Stimulated activated naive B cell treated with anti-CD40 and anti-IgM and Interleukin-4, amounts not matched to agents 10 μg/mL and 1 μg/mL and 100 μg/mL, for 72 hours (primary cell): ENCODE measurements at places on chromosomes 3 and 15.

DNA sequence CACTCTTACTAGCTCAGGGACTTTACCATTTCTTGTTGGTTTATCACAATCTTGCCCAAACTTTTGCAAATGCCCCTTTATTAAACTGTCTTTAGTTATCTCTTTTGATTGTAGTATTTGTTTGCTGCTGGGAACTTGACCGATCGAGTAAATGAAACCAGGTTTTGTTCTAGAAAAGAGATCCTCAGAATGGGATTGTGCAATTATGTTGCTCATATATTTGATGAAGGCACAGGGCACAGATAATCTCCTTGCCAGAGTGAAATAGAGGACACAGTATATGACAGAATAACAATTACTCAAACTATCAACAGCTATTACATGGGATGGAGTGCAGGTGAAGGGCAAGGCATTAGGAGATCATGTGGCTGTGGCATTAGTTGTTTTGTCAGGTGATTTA, 216.6 kb upstream of the RASGRP1 start:
- no peak overlapping the region for H3K27ac ChIP-seq
- H3K4me3 ChIP-seq = no peak overlapping the region
- peaks cover 26% of the 10 kb centered on the region for H3K27me3 ChIP-seq
- DNase-seq = no peak
- no peaks in the 10 kb centered on the region for H3K4me1 ChIP-seq

DNA sequence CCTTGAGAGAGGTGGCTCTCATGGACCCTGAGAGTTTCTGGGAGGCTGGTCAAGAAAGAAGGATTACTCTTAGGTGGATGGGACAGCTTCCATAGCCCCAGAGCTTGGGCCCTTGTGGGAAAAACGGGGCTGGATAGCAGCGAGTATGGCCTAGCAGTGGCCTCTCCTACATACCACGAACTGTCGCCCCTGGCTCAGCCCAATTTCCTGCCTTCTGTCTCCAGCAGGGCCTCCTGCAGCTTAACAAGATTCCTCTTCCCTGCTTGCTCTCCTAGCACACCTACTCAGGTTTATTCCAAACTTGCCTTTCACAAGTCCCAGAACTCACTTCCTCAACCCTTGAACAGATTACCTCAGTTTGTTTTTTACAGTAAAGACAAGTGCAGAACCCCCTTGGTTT, 139.7 kb upstream of the TPM1 start:
- no peaks in the 10 kb centered on the region for H3K4me1 ChIP-seq
- H3K36me3 ChIP-seq = no peaks in the 10 kb centered on the region
- no peak overlapping the region for H3K4me3 ChIP-seq
- no peak overlapping the region for H3K27ac ChIP-seq
- no peak for DNase-seq
- H3K27me3 ChIP-seq = no peaks in the 10 kb centered on the region

DNA sequence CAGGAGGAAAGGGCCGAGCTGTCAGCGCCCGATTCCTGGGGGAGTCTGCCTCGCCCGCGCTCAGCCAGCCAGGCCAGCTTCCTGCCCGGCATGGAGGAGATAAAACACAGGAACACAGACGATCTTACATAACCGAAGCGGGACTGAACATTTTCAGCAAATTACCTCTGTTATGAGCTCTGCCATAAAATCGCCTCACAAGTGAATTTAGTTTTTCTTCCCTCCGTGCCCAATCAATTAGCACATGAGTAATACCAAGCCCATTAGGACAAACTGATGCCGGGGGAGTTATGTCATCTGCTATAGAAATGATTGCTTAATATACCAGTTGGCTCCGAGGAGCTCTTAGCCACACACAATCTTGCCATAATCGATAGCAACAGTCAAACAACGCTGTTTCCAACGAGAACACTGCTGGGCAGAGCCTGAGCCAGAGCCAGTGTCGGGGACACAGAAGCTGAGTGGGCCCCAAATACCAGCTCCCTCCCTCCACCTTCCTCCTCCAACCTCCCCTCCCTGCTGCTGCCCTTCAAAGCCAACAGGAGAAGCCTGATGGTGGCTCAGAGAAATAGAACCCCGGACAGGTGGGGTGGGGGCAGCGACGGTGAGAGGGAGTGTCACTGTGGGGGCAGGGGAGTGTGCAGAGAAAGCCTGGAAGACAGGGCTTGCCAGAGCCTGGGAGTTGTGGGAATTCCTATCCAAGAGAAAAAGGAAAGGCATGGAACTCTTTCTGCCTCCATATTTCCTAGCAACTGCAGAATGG, 279.4 kb upstream of the TLE3 start:
- no peak for DNase-seq
- H3K27ac ChIP-seq = no peak overlapping the region
- H3K4me3 ChIP-seq = no peak overlapping the region
- H3K4me1 ChIP-seq = peaks cover 5% of the 10 kb centered on the region
- H3K36me3 ChIP-seq = no peaks in the 10 kb centered on the region
- peaks cover 40% of the 10 kb centered on the region for H3K27me3 ChIP-seq

DNA sequence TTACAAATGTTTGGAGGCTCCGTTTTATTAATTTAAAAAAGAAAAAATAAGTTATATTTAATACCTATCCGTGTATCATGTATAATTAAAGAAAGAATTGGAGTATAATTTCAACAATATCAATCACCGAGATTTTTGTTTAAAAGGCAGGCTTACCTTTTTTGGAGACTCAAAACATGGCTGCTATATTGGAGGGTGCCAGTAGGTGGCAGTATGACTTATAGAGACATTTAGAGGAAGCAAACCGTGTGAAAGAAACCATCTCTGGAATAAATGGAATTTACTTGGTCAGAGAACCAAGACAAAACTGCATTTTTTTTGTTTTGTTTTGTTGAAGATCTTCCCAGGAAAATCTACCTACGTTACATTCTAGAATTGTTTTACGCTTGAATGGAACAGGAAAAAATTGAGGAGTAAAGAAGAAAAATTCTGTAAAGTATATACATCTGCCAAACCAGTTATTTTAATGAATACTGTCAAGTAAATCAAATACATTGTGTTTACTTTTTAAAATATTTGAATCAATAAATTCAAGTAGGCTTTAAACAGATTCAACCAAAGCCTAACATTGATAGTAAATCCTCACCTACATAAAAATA, 802.6 kb upstream of the ALCAM start:
- H3K4me3 ChIP-seq = no peak overlapping the region
- no peaks in the 10 kb centered on the region for H3K27me3 ChIP-seq
- no peak overlapping the region for H3K27ac ChIP-seq

DNA sequence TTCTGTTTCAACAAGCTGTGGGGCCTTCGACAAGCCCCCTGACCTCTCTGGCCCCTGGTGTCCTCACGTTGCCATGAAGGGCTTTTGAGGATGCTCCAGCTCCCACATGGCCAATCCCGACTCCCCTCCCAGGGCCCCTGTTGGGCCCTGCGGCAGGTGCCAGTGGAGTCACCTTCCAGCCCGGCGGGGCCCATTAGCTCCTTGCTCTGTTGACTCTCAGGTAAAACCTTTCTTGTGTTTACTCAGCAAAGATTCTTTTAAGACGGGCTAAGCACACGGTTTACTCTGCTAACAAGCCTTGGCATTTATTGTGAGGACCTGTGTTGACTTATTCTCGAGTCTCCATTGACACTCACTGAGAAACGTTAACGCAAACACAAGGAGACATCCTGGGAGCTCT, 15.0 kb downstream of the RPLP1 start:
- no peak for DNase-seq
- H3K27me3 ChIP-seq = no peaks in the 10 kb centered on the region
- H3K4me1 ChIP-seq = peaks cover 4% of the 10 kb centered on the region
- H3K36me3 ChIP-seq = no peaks in the 10 kb centered on the region
- no peak overlapping the region for H3K4me3 ChIP-seq

DNA sequence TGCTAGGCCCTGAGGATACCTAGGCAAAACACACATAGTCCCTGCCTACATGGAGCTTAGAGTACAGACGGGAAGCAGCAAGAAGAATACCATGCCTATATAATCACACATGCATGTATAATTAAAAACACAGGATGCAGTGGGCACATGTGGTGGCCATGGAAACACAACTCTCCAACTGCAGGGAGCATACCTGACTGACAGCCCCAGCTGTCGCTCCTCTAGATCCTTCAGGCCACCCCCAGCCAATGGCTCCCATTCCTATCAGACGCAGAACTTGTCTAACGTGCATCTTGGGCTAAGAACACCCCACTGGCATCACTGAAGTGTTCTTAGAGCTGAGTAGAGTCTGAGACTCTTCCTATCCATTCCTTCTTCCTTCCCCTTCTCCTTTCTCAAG, 125.5 kb upstream of the FRMD4B start:
- no peaks in the 10 kb centered on the region for H3K27me3 ChIP-seq
- no peaks in the 10 kb centered on the region for H3K36me3 ChIP-seq
- no peak overlapping the region for H3K27ac ChIP-seq

GRCh38 chr15:62625429-62626033, 417.0 kb upstream of the TPM1 start:
- no peaks in the 10 kb centered on the region for H3K36me3 ChIP-seq
- H3K4me1 ChIP-seq = peaks cover 5% of the 10 kb centered on the region
- DNase-seq = no peak
- H3K27ac ChIP-seq = no peak overlapping the region

- H3K4me3 ChIP-seq = no peak overlapping the region
- H3K36me3 ChIP-seq = no peaks in the 10 kb centered on the region
- DNase-seq = no peak
- H3K4me1 ChIP-seq = peaks cover 7% of the 10 kb centered on the region
These were observed 217.9 kb downstream of the TBC1D2B start for GRCh38 chr15:77859491-77860060.

GRCh38 chr15:93983526-93983925, 247.8 kb upstream of the MCTP2 start:
- no peak overlapping the region for H3K27ac ChIP-seq
- no peaks in the 10 kb centered on the region for H3K36me3 ChIP-seq
- no peaks in the 10 kb centered on the region for H3K4me1 ChIP-seq
- peaks cover 20% of the 10 kb centered on the region for H3K27me3 ChIP-seq
- DNase-seq = no peak

GRCh38 chr3:128996726-128997125, 2.9 kb upstream of the CFAP92 start:
- peaks cover 50% of the 10 kb centered on the region for H3K4me1 ChIP-seq
- H3K27ac ChIP-seq = no peak overlapping the region
- H3K4me3 ChIP-seq = no peak overlapping the region
- H3K36me3 ChIP-seq = no peaks in the 10 kb centered on the region
- DNase-seq = no peak
- peaks cover 24% of the 10 kb centered on the region for H3K27me3 ChIP-seq

DNA sequence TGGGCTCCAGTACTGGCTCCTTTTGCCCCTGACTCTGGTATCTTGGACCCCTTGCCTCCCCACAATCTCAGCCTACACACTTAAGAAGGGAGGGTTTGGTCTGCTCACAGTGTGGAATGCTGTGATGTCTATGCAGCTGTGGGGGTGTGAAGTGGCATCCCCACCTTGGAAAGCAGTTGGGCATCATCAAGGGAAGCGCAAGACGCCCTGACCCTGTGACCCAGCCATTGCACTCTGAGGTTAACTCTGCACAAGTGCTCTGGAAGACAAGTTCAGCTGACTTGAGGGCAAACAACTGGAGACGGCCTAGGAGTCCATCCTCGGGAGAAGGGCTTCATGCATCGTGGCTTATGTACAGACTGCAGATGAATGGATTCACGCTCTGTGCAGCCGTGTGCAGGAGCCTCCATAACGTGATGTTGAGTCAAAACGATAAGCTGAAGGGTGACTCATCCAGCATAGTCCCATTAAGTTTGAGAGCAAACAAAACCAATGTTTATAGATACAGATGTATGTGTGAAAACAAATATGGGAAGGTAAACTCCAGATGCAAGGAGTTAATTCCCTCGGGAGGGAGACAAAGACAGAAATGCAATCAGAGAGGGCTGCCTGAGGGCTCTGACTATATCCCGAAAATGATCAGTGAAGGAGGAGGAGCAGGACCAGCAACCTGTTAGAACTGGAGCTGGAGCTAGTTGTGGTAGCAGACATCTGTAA, 86.8 kb downstream of the LSM3 start:
- no peak overlapping the region for H3K4me3 ChIP-seq
- no peak for DNase-seq
- H3K27ac ChIP-seq = no peak overlapping the region
- peaks cover 54% of the 10 kb centered on the region for H3K27me3 ChIP-seq

DNA sequence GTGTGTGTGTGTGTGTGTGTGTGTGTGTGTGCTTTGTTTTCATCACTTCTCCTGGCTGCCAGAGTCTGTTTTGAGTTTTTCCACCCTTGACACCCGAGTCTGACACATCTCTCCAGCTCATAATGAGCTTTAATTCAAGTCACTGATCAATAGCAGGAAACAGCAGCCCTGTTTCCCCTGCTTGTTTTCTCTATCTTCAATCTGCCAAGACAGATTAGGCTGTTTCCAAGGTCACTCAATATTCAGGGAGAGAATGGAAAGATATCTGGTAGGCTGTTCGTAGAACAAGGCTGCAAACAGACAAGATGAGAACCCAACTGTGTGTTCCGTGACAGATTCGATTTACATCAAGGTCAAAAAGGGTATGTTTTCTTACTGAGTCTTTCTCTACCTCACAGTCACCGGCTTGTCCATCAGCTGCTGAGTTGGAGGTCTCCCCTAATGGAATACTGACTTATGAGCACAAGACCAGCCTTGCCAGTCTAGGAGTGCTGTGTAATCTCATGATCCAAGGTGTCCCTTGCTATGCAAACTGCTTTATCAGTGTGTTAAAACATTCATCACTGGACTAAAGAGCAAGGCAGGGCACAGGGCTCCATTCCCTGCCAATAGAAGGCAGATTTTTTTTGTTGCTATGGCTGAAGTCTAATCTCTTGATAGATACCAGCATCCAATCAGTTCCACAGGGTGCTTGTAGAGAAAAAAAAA, 187.9 kb upstream of the LMCD1 start:
- no peak for DNase-seq
- H3K4me3 ChIP-seq = no peak overlapping the region
- no peaks in the 10 kb centered on the region for H3K36me3 ChIP-seq
- H3K4me1 ChIP-seq = no peaks in the 10 kb centered on the region
- H3K27me3 ChIP-seq = no peaks in the 10 kb centered on the region
- no peak overlapping the region for H3K27ac ChIP-seq

DNA sequence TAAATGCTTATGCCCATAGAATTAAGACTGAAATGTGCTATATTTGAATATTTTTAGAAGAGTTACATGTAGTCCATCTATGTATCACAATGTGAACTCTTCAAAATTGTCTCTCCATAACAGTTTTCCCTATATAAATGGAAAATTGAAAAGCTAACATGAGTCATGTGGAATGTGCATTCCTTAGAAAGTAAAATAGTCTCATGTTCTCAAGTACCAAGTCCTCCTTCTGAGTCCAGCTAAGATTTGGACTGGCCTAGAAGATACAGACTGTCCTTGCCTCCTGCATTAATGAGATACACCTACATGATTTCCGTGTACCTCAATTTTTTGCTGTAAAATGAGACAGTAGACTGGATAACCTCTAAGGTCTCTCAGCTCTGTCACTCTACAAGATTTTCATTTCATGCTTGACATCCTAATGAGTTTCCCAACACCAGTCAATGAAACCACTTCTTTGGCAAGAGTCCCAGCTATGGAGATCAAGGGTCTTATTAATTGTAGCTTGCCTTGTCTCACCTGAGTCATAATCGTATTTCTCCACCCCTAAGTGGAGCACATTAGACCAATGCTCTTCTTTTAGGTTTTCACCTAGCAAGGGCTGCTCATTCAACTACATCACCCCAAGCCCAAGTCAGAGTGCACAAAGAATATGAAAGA, 350.6 kb upstream of the IL12A start:
- no peak overlapping the region for H3K27ac ChIP-seq
- no peak overlapping the region for H3K4me3 ChIP-seq
- H3K27me3 ChIP-seq = no peaks in the 10 kb centered on the region
- H3K36me3 ChIP-seq = no peaks in the 10 kb centered on the region
